ENCODE measurements at places on chromosomes 12 and 14.

GRCh38 chr12:107322063-107322462 is 228.7 kb upstream of the CRY1 start:
- DNase-seq, result no peak

- no peak for DNase-seq
These were observed 98.6 kb downstream of the NT5DC3 start for GRCh38 chr12:103742349-103742932.

DNA sequence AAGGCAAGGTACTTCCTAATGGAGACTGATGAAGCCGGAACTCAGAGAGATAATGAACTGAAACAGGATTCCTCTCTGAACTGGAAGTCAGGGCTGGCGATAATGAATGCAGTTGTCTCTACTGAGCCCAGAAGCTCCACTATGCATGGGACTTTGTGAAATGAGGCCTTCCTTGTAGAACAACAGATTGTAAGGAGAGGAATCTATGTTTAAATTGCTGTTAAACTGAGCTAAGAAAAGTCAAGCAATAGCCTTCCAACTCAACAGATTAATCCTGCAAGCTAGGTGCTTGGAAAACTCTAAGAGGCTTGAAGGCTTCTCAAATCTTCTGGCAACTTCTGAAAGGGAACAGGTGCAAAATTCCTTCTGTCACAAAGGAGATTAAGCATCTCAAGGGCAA is 119.5 kb upstream of the ARHGAP5 start:
- no peak for DNase-seq

- DNase-seq, result peak; percentile 83
These were observed at the start of gene NUDT14 for GRCh38 chr14:105180592-105181548. Gene NUDT14 (minus strand): TSS chr14:105181312. CDS start chr14:105181209, 103 bp downstream.

DNA sequence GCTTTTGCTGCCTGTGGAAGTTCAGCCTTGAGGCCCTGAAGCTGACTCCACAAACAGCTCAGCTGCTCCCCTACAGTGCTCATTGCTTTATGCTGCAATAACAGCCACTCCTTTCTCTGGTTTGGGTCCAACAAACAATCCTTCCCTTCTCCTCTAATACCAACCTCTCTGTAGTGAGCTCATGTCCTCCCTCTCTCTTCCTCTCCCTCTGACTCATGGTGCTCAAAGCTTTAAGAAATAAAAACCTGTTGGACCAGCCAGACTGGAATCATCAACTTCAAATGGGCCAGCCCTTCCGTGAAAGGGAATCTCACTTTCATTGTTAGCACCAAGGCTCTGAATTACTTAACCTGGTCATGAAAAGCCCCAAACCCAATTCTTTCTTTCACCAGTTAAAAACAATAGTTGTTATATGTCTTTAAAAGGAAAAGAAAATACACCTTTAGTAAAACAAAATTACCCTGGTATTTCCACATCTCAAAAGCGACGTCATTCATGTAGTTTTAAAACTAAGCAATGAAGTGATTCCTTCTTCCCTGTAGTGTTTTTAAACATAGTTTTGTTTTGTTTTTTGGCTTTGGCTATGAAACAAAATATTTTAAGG is 126.4 kb downstream of the DUSP6 start:
- no peak for DNase-seq

DNA sequence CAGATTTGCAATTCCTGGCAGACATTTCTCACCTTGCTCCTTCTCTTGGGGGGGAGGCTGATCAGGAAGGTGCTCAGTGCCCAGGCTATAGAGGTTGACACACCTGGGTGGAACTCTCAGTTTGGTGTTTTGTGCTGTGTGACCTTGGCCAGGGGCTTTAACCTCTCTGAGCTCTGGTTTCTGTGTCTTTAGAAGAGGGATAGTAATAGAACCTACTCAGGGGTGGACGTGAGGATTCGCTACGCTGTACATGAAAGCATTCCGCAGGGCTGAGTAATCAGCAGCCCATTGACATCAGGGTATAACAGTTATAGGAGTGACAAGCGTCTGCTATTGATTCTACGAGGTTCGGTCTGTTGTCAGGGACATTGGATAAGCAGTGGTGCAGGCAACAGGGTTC is 98.1 kb downstream of the PHETA1 start:
- DNase-seq, result no peak
